ENCODE measurements at places on chromosomes 2 and 18. TPM values are rescaled to one million over a fixed set of nuclear protein-coding genes. Genes with fewer than 3 reads are reported as not detected.
A peak's percentile ranks its signal among the peaks of the same experiment; 100 is the strongest.

DNA sequence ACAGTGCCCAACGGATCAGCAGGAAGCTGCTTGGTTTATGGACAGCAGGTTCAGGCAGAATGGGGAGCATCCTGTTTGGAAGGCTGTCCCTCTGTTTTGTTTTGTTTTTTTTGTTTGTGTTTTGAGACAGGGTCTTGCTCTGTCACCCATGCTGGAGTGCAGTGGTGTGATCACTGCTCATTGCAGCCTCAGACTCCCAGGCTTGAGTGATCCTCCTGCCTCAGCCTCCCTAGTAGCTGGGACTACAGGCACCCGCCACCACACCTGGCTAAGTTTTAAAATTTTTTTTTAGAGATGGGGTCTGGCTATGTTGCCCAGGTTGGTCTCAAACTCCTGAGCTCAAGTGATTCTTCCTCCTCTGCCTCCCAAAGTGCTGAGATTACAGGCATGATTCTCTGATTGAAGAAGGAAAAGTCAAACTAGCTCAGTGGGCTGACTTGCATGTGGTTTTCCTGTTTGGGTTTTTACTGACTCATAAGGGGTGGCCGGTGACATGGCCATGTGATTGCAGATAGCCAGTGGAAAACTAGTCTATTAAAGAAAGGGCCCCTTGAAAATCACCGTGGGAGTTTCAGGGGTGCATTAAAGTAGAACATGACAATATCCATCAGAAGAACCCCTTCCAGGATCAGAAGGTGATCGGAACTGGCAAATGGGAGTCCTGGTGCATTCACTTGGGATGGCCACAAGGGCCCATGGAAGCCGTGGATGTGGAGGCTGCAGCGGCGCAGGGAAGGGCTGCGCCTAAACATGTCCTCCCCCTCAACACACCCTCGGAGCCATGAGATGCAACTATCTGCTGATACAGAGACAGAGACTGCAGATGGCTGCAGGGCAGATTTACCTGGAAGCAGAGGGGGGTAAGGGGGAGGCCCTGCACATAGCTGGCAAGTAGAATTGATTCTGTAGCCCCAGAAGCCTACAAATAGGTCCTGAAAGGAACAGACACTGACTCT, 26.5 kb downstream of the AQP12B start:
- DNase-seq: no peak

- DNase-seq: no peak
These were observed 26.1 kb downstream of the MPHOSPH10 start for GRCh38 chr2:71156573-71156972.

Gene C1QL2
- polyA plus RNA-seq: not detected

DNA sequence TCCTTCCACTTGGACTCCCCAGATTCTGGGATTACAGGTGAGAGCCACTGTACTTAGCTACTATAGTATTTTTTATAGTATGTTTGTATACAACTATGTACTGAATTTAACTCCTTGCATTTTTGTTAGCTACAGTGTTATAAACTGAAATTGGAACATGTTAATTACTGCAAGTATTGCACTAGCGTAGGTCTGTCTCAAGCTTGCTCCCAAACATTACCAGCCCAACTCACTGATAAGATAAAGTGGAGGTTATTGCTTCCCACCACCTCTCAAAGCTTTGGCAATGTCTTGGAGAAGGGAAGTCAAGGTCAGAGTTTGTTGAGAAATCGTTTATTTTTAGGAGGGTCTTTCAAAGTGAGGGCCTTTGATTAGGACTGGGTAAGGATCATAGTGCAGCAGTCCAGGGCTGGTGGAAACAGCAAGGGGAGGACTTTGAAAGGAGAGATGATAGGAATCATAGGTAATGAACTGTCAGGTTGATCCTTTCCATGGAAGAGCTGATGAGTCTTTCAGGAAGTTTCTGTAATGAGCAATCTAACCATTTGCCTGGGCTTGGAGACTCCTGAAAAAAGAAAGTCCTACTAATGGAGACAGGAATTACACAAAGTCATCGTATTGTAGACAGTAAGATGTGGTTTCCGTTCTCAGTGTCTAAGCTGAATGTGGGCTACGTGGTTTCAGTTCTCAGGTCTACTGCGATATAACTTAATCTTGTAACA, 257.1 kb downstream of the MYO3B start:
- no peak for DNase-seq

GRCh38 chr2:36655453-36655852, 41.1 kb upstream of the VIT start:
- DNase-seq: no peak

DNA sequence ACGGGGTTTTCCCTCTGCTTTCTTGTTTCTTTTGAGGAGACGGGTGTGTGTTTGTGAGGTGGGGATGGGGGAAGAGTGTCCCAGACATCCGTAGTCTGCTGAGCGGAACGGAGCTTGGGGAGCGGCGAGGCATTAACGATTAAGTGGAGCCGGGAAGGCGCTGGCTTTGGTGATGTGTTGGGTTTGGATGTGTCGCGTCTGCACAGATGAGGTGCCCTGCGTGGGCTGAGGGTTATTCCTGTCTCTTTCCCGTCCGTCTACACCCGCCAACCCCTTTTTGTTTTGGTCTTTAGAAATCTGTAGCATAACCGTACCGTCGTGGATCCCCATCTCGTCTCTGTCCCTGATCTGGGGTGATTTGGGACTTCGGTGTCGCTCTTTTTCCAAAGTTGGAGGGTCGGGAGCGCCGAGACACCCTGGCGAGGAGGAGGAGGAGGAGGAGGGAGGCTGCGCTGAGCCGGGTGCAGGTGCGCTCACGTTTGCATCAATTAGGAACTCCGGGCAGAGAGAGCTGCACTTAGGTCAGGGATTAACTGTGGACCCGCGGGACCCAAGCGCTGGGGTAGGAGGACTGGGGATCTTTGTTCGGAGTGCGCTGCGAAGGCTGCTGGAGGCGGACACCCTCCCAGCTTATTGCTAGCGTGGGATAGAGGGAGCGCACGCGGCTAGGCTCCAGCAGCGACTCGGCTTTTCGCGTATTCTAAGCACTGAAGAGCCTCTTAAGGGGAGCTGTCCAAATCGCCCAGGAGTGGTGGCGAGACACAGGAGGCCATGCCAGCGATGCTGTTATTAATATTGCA, 720.3 kb downstream of the DPP10 start:
- DNase-seq: no peak

- no peak for DNase-seq
These were observed 460.7 kb upstream of the FANCL start for GRCh38 chr2:58701688-58702301.

- DNase-seq: no peak
These were observed 934.5 kb downstream of the CNTNAP5 start for GRCh38 chr2:124959581-124959980.

DNA sequence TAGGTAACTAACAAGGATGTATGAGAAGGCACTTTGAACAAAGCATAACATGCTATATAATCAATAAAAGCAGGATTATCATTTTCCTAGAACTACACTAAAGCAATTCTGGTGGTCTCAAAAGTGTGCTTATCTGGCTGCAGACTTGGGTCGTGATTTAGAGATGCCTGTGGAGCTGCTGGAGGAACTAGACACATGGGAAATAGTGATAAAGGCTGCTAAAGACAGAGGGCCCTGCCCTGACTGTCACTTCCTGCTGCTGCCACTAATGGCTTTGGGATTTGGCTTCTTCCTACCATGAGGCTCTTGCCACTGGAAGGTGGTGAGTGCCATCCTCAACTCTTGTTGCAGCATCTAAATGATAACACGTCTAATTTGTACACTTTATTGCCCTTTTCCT, 22.5 kb downstream of the TMEM178A start:
- DNase-seq: no peak

- no peak for DNase-seq
These were observed 122.2 kb upstream of the ZEB2 start for GRCh38 chr2:144642131-144642530.

Gene BCL2
- 0.30 TPM for polyA plus RNA-seq

DNA sequence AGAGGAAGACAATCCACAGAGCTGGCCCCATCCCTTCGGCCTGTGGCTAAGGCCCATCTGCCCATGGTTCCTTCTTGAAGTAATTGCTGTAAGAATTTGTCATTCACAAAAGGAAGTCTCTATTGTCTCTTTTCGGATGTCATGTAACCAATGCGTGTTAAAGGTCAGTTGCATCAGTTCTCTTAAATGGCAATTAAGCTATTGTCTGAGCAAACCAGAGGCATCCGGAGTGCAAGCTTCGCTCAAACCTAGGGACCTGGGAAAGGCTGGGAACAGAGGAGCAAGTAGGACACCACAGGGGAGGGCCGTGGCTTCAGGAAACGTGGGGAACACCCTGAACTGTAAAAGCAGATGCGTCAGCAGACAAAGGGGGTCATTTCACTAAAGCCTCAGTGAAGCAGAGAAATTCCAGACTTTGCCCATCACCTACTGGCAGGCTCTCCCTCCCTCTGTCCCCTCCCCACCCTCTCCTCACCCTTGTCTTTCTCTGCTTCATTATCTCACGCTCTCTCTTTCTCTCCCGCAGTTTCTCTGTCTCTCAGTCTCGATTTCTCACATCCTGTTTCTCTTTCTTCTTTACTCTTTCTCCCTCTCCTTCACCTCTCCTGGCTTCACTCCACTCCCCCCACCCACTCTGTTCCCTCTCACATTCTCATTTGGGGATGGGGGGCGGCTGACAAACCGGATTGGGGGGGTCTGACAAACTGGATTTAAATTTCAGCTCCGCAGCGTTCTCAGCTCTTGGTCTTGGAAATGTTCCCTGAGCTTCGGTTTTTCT, 204.6 kb upstream of the TNP1 start:
- no peak for DNase-seq

- DNase-seq: no peak
These were observed 26.5 kb upstream of the RFX8 start for GRCh38 chr2:101501443-101501842.

- no peak for DNase-seq
These were observed 44.6 kb downstream of the SLC35F5 start for GRCh38 chr2:113711851-113712250.

GRCh38 chr2:135320465-135321355, 210.3 kb downstream of the ZRANB3 start:
- no peak for DNase-seq

GRCh38 chr2:231199219-231199618, 788 bp downstream of the ARMC9 start:
- DNase-seq: no peak

DNA sequence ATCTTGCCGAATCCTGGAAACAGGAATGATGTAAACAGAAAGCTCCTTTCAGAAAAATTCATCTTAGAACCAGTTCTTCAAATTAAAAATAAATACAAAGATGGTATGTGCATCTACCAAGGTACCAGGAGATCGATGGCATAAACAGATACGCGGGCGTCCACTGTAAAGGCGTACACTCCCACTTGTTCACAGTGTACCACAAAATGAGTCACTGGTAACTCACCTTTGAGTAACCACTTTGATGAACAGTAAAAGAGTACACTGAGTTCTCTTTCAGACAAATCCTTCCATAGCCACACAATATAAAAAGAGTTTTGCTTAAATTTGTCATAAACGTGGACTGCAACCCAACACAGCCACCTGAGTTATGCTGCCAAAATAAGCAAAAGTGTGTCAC, 128.3 kb downstream of the DNER start:
- peak; percentile 82 for DNase-seq

DNA sequence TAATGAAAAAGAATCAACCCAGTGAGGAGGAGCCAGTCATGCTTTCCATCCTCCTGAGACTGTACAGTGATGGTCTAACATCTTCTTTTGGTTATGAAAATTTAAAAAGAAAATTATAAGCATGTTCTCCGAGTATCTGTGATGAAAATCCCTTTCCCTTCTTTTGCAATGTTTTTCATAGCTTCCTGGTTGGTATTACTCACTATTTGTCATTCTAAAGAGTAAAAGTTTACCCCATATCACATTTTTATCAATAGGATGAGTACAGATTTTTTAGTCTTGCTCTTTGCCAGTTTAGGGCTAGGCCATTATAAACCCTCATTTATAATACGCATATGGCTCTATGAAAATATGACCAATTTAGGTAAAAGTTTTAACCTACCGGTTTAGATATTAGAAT, 564.1 kb downstream of the SUCLG1 start:
- no peak for DNase-seq

Gene CHRNG
- not detected for polyA plus RNA-seq

Gene GPR55
- polyA plus RNA-seq: not detected

DNA sequence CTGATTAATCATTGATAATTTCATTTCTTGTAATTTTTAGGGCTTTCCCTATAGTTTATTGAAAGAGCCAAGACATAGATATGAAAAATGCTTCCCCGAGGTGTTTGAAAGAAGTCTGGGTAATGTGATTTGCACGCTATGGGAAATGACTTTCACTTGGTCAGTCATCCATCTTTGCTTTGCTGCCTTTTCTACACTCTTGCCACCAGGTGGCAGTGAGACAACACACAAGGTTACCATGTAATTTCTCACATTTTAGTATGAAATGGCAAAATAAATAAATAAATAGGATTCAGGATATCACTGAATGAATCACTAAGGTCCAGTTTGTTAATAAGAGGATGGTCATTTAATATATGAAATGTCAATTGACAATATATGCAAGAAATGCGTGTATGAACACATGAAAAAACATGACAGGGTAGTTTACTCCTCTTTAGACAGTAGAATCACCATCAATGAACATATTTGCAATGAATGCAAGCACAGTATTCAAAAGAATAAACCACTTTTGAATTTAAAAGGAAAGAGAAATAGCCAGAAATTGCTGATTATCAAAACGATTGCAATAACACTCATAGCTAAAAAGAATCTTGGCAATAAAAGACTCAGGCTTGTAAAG, 52.2 kb upstream of the KCNH7 start:
- DNase-seq: no peak

DNA sequence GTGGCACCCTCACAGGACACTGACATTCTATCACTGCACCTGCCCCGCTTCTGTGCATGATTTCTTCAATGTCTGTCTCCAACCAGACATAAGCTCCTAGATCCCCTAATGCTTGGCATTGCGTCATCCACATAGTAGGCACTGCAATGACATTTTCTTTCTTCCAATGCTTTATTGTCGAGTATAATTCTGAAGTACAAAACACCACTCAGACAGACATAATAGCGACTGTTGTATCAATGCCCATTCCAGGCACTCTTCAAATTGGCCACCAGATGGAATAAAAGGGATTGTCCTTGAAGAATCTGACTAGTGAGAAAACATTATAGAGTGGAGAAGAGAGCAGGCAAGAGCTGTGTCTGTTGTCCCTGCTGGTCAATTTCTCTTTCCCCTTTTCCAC, 89.0 kb downstream of the LPIN1 start:
- DNase-seq: no peak

GRCh38 chr2:23285091-23285800, 99.7 kb upstream of the KLHL29 start:
- DNase-seq: no peak

Gene IL36RN
- polyA plus RNA-seq: 3.9 TPM

Gene PRKAG3
- not detected for polyA plus RNA-seq
